ENCODE measurements at places on chromosomes 12 and 14. TPM values are rescaled to one million over a fixed set of nuclear protein-coding genes. Genes with fewer than 3 reads are reported as not detected.

DNA sequence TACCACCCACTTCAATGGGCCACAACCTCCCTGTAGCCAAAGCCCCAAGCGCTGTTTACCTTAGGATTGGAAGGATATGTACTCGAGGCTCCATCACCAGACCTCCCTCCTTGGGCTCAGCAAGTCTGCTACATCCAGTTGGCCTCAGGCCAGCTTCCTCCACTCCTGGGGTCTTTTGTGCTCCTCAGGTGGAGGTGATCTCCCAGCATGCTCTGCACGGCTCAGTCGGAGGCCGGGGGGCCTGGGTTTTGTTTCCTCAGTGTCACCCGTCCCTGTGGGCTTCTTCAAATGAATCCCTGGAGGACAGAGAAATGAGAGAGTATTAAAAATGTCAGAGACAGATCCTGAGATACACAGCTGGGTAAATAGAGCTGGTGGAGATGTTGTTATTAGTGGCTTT lies 723.1 kb upstream of the TBX3 start:
- no peak for DNase-seq

GRCh38 chr12:52121824-52122539 lies 42.5 kb downstream of the SMIM41 start:
- peak; percentile 77 for DNase-seq

GRCh38 chr12:50057896-50058670 lies 687 bp downstream of the ASIC1 start:
- no peak for DNase-seq

DNA sequence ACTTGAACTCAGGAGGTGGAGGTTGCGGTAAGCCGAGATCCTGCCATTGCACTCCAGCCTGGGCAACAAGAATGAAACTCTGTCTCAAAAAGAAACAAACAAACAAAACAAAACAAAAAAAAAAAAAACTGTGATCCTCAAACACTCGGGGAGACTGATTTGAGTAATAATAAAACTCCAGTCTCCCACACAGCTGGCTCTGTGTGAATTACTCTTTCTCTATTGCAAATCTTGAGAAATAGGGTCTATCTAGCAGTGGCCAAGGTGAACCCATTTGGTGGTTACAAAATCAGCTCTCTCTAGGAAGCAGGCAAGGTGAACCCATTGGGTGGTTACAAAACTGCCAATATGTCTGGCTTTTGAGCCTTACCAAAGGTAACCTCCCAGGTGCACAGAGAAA lies 6.0 kb upstream of the ACOT6 start:
- DNase-seq = no peak

DNA sequence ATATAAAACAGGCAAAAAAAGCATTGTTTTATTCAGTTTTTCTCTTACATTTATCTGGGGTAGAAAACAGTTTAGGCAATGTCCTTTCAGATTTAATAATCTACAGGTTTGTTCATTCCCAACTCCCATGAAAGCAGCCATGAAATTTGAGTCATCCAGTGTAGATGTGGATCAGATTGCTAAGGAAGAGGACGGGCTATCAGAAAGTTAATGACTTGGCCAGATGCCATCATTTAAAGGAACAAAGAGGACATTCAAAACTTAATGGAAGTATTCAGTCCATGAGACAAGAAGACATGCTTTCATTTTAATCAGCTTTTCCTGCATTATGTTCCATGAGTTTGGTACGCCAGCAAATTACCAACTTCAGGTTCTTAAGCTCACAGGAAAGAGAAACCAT lies 31.1 kb upstream of the POC1B start:
- DNase-seq = no peak

CELA1 gene
- 0.53 TPM for total RNA-seq

DEGS2 gene
- total RNA-seq = 7.1 TPM

USP15 gene
- 188 TPM for total RNA-seq

CCDC197 gene
- total RNA-seq = not detected
